GM23248 (cell line): ENCODE measurements at places on chromosomes 3 and 15.

DNA sequence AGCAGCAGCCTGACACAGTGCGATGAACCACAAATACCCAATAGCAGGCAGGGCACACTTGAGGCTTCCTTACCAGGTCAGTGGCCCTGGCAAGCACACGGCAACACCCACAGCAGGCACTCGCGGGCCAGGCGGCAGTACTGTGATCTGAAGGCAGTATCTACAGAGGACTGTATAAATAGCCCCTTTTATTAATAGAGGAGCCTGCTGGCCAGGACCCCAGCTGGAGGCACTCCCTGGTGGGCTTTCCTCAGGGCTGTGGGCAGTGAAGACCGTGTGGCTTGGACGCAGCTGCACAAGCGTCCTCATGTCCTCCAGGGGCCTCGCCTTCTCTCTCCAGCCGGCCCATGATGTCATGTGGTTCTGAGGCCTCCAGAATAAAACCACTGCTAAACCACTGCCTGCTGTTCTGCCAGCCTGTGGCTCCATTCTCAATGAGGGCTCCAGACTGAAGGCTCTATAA lies 44.1 kb downstream of the LRIG1 start:
- no peak for DNase-seq

- DNase-seq = no peak
Measured at GRCh38 chr3:134680796-134681521, 30.1 kb upstream of the KY start.

DNA sequence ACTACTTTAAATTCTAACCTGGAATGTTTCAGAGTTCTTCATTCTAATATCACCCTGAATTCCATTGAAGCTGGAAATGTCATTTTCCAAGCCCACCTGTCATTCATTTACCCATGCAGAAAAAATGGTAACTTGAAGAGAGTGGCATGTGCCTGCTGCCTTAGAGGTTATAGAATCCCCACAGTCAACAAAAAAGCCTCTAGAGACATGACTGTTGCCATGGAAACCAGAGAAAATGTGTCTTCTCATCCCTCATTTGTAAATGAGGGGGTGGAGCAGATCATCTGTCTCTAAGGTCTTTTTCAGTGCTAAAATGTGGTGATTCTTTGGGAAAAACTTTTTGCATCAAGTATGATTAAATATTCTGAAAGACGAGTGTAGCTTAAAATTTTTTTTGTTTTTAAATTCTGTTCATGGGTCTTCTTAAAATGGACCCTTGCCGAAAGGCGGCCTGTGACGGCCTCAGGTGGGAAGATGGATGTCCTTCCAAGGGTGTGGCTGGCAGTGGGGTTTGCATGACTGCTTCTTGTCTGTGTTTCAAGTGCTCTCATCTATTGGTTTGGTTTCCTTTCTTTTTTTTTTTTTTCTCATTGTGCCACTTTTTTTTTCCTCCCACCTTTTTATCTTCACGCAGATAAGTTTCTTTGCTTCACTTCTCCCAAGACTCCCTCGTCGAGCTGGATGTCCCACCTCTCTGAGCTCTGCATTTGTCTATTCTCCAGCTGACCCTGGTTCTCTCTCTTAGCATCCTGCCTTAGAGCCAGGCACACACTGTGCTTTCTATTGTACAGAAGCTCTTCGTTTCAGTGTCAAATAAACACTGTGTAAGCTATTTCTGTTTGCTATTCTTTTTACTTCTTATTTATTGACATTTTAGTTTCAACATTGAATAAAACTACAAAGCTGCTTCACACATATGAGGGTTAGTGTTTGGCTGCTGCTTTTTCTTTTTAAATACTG lies 23.0 kb downstream of the TPM1 start:
- peak; percentile 76 for DNase-seq

- no peak for DNase-seq
Measured at GRCh38 chr3:114721864-114722263, 425.2 kb downstream of the ZBTB20 start.

GRCh38 chr3:178436773-178437172 lies 99.5 kb upstream of the KCNMB2 start:
- DNase-seq = peak; percentile 80

- DNase-seq = peak; percentile 24
Measured at GRCh38 chr3:24339266-24339825, 155.3 kb downstream of the THRB start.

GRCh38 chr3:32873531-32874130 lies 55.8 kb downstream of the TRIM71 start:
- DNase-seq = no peak

- DNase-seq = peak; percentile 54
Measured at GRCh38 chr15:71596672-71597071, 213.7 kb upstream of the NR2E3 start.

- peak; percentile 57 for DNase-seq
Measured at GRCh38 chr3:31550452-31551251, 17.9 kb downstream of the STT3B start.

DNA sequence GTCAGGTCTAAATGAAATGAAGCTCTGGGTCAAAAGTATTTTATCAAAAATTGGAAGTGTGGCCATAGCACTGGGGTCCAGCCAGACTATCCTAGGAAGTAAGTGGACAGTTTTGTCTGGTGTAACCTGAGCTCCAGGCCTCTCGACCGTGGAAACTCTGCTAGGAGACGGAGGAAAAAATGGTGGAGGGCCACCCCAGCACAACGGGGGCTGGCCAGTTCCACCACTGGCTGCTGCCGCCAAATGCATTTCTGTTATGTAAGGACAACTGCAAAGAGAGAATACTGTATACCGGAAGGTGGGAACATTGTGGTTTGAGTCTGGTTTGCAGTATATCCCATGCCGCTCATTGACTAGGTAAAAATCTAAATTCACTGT lies 235.7 kb downstream of the GREM1 start:
- DNase-seq = no peak

- no peak for DNase-seq
Measured at GRCh38 chr3:152031321-152031720, 157.9 kb downstream of the SUCNR1 start.

- no peak for DNase-seq
Measured at GRCh38 chr3:84126160-84126559, 832.6 kb upstream of the CADM2 start.

- no peak for DNase-seq
Measured at GRCh38 chr3:190877925-190878324, 15.4 kb upstream of the GMNC start.

DNA sequence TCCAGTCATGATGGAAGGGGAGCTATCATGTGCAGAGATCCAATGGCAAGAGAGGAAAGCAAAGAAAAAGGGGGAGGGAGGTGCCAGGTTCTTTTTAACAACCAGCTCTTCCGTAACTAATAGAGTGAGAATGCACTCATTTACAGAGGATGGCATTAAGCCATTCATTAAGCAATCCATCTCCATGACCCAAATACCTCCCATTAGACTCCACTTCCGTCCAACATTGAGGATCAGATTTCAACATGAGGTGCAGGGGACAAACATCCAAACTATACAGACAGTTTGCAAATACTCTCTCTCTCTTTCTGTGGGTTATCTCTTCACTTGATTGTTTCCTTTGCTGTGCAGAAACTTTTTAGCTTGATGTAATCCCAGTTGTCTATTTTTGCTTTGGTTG lies 21.2 kb downstream of the ZDHHC23 start:
- peak; percentile 51 for DNase-seq

DNA sequence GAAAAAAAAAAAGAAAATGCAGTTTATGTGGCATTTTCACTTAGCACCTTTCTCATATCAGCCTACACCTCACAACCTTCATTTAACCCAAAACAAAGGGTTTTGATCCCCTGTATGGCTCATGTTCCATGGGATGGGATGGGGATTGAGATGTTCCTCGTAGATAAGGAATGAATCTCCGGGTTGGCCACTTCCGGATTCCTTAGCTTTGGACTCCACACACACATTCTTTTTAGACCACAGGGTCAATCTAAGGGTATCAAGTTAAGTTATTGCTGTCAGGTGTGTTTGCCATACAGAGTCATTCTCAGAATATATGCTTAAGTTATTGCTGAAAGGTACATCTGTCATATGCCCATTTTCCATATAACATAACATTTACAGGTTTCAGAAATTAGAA lies 301.4 kb upstream of the TGFBR2 start:
- DNase-seq = no peak

- no peak for DNase-seq
Measured at GRCh38 chr15:47400603-47401002, 316.7 kb upstream of the SEMA6D start.

DNA sequence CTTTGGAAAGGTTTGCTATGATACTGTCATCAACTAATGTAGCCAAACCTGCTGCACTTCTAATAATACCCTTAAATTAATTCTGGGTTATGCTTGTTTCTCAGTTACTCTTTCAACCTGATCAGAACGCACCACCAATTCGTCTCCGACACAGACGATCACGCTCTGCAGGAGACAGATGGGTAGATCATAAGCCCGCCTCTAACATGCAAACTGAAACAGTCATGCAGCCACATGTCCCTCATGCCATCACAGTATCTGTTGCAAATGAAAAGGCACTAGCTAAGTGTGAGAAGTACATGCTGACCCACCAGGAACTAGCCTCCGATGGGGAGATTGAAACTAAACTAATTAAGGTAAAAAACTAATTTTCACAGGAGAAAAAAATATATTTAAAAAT lies 7.9 kb upstream of the RPLP1 start:
- no peak for DNase-seq

DNA sequence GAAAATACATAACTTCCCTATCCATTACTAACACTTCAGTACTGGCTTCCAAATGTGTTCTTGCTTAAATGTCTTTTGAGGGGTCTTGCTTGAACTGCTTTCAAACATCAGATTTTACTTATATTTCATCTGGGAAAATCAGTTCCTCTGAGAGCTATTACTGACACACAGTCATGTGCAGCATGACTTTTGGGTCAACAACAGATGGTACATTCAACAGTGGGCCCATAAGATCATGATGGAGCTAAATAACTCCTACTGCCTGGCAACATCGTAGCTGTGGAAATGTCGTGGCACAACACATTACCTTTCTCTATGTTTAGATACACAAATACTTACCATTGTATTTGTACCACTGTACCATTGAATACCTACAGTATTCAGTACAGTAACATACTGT lies 43.8 kb downstream of the WWTR1 start:
- DNase-seq = no peak

DNA sequence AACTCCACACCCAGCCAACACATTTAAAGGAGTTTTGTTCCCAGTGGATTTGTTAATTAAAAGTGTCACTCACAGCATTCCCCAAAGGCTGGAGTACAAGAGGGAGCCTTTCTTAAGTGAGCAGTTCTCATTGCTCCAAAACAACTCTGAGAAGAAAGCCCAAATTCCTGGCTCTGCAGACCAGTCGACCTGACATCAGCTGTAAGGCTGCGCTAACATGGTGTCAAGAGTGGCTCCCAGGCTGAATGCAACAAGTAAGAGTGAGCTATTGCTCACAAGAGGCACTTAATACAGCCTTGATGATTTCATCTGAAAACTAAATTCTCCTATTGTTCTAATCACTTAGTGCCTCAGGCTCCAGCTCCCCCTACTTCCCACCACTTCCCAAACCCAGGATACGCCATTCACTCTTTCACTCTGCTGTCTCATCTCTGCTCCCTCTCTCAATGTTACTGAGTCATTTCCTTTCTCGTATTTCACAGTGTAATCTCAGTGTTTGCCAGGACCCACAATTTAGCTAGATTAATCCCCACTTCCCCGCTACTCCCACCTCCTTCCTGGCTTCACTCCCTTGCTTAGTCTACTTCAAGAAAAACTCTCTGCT lies 81.8 kb downstream of the WWTR1 start:
- DNase-seq = peak; percentile 97

DNA sequence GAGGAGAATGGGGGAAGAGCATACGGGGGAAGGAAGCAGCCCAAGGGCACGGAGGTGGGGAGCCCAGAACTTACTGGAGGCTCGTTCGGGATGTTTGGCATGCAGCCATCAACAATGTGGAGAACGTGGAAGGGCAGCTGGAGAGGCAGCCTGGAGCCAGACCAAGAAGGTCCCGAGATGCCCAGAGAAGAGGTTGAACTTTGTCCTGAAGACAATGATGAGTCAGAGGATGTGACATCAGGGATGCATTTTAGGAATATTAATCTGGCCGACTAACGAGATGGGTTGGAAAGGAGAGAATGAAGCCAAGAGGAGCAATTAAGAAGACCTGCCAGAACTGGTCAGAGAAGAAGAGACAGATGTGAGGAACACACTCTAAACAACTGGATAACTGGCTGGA lies 98.2 kb downstream of the SRGAP3 start:
- peak; percentile 42 for DNase-seq

- DNase-seq = no peak
Measured at GRCh38 chr3:126661532-126662364, 6.8 kb upstream of the TXNRD3 start.

DNA sequence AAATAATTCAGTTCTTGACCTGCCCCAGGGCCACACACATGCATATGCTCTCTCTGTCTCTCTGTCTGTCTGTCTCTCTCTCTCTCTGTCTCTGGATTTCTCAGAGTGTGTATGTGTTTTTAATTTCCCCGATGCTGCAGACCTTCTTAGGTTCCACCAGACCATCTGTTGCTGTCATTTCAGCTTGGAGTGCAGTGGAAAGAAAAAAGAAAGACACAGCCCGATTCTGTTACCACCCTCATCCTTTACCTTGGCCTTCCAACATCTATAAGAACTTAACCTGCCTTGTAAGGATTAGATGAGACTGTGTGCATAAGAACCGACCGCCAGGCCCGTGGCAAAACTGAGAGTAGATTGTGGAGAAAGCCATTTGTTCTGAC lies 9.7 kb upstream of the PGPEP1L start:
- DNase-seq = no peak

- peak; percentile 86 for DNase-seq
Measured at GRCh38 chr3:197541756-197542539, 13.8 kb downstream of the BDH1 start.

GRCh38 chr3:53707222-53707621 lies 139.0 kb downstream of the CHDH start:
- DNase-seq = no peak

GRCh38 chr3:169562988-169563774 lies 100.3 kb downstream of the MECOM start:
- DNase-seq = no peak

DNA sequence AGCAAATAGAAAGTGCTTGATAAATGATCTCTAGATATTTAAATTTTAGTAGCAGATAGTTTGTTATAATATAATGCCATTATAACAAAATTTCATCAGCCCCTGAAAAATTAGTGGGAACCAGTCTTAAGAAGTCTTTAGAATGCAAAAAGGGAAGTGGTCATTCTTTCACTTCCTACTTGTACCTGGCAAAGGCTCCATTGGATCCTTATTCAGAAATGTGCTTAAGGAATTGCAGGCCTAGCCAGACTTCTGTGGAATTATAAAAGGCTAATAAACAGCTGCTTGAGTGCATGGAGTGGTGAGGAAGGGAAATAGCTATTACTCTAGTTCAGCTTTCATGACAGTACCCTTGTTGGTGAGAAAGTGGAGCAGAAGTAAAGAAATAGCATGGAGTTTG lies 24.2 kb downstream of the PPM1L start:
- DNase-seq = no peak

GRCh38 chr3:43755516-43756200 lies 64.9 kb downstream of the ABHD5 start:
- DNase-seq = no peak

- no peak for DNase-seq
Measured at GRCh38 chr3:47337656-47338055, 43.2 kb upstream of the PTPN23 start.
